Activated CD8-positive, alpha-beta memory T cell treated with anti-CD3 and anti-CD28 coated beads for 4 hours (primary cell): ENCODE measurements at places on chromosomes 5 and 9.

GRCh38 chr9:128091144-128091543 lies 23.1 kb downstream of the SLC25A25 start:
- DNase-seq: no peak

DNA sequence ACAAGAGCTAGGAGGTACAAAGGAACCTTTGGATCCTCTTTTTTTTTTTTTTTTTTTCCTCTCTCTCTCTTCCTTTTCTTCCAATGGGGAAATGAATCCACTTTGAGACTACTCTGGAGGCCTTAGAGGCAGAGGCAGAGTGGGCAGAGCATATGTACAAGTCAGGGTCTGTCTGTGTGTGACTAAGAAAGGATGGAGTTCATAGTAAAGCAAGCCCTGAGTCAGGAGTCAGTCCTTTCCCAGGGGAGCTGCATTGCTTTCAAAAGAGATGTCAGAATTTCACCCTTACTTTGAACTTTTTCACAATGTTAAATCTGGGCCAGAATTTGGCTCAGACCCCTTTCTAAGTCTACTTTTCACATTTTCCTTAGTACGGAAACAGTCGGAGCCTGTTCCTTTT lies 792.4 kb upstream of the C9orf72 start:
- DNase-seq: no peak

DNA sequence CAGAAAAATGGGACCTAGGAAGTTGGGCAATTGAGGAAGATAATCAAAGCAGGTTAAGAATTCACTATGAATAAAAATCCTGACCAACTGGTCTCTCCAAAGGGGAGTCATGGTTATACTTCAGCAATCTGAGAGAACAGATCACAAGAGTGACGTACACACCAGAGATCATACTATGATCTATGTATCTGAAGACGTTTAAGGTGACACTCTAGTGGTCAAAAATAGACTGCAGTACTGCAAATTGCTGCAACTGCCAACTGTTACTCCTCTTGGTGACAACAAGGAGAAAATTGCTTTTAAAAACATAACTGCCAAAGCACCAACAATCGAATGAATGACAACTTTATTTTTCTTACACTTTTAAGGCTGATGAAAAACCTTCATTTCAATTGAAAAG lies 4.9 kb downstream of the AK6 start:
- no peak for DNase-seq

DNA sequence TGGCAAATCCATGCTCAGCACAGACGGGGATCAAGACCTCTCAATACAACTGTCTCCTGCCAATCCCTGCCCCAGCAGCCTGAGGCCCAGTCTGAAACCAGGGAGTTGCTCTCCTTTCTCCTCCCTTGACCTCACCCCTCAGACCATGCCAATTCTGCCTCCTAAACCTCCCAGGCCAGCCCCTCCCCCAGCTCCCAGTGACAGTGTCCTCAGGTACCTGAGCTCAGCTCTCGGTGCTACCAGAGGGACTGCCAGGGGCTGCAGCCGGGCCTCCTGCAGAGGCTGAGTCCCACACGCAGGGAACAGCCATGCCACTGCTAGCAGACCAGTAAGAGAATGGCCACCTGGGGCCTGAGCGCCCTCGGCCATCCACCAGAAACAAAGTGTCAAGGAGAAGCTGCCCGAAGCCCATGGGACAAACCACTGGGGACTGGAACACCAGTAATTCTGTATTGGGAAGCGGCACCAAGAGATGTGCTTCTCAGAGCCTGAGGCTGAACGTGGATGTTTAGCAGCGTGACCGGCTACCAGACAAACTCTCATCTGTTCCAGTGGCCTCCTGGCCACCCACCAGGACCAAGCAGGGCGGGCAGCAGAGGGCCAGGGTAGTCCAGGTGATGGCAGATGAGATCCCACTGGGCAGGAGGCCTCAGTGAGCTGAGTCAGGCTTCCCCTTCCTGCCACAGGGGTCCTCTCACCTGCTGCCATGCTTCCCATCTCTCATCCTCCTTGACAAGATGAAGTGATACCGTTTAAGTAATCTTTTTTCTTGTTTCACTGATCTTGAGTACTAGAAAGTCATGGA lies 557 bp upstream of the IL3 start:
- no peak for DNase-seq

- no peak for DNase-seq
These were observed 11.7 kb downstream of the PALM2AKAP2 start for GRCh38 chr9:109791747-109792146.

DNA sequence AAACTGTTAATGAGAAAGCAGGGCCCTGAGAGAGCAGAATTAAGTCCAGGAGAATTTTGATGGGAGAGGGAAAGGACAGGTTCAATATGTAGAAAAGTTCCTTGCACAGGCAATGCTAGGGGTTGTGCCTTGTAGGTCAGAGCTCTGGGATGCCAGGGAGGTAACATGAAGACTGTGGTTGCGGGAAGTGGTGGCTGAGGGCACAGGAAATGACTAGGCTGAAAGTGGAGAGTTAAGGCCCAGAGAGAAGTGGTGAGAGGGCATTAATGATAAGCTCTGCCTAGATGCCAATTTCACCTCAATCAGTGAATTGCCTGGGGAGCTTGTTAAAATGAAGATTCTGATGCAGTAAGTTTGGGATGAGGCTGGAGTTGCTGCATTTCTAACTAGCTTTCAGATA lies 31.5 kb upstream of the PPP3R2 start:
- no peak for DNase-seq

- DNase-seq: no peak
These were observed 37.9 kb downstream of the GAS1 start for GRCh38 chr9:86909388-86909787.

- no peak for DNase-seq
These were observed 13.7 kb upstream of the DAB2IP start for GRCh38 chr9:121637713-121638220.

GRCh38 chr9:98973576-98973975 lies 29.9 kb downstream of the COL15A1 start:
- DNase-seq: no peak

DNA sequence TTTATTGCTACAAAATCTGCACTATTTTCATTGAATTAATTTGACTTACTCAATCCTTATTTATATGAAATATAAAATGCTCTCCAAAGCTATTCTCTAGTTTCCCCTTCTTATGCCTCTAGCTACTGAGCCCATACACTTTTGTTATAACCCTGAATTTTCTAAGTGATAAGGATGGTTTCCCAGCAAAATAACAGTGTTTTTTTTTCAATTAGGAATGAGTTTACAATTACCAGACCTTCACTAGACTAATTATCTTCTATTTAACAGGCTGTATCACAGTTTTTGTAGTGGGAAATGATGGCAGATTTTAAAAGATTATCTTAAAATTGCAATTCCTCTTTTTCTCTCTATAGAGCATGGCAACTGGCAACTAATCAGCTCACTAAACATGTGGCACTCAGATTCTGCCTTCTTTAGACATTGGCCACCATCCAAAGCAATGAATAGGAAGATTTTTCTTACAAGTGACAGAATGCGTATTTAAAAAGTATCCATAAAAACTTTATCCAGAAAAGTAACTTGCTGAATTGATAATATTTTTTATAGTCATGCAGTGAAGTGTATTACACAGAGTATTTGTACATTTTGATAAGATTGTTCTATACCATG lies 585.7 kb upstream of the ZNF608 start:
- DNase-seq: no peak

- no peak for DNase-seq
These were observed 40.4 kb downstream of the C5 start for GRCh38 chr9:121009650-121010049.

DNA sequence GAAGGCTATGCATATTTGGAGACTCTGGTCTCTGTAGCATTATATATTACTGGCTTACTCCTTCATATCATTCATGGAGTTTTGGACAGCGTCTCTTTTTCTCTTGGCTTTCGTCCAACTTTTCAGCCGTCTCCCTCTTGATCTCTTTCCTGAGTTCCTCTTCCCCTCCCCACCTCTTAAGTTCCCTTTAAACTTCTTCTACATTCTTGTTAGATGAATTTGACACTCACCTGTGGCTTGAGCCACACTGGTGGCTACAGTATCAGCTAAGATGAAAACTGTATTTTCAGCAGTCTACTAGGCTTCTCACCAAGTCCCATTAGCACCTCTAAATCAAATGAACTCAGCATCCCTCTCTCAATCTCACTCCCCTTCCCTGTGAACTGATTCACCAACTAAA lies 128.1 kb downstream of the STARD4 start:
- no peak for DNase-seq

- DNase-seq: no peak
These were observed 119.9 kb downstream of the ZDHHC21 start for GRCh38 chr9:14573319-14573718.

DNA sequence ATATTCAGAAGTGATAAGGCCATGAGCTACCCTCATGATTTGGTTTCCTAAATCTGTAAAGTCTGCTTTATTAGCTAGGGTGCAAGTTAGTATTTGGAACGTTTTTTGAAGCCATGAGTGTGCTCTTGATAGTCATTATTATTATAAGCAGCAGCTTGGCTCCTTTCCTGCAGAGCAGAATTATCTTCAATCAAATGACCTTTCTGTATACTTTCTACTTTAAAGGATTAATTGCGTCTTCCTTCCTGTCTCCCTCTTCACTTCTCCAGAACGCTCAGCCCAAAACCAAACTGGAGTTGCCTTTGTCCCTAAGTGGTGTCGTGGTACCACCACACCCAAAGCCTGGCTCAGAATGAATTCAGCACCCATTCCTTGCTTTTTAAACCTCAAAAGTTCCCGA lies 211.3 kb downstream of the ARHGAP26 start:
- no peak for DNase-seq

GRCh38 chr5:36529142-36529541 lies 77.3 kb upstream of the SLC1A3 start:
- DNase-seq: no peak

GRCh38 chr5:143635146-143635752 lies 176.7 kb upstream of the HMHB1 start:
- no peak for DNase-seq

DNA sequence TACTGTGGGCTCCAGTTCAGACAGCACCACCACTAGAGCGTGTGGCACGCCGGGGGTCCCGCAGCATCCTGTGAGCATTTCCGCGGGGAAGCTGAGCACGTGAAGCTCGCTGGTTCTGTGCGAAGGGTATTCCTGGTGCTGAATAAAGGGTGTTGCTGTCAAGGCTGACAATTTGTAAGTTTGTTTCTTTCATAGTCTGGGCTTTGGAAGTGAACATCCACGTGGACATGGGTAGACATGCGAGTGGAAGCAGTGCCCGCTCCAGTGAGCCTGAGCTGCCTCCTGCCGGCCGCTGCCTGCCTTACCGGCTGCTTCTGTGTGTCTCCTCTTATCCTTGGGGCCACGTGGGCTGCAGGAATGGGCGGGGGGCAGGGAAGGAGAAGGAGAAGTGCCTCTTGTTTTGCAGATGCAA lies 14.7 kb downstream of the NDUFS6 start:
- no peak for DNase-seq

- no peak for DNase-seq
These were observed 102.5 kb downstream of the OTULIN start for GRCh38 chr5:14767053-14767452.

GRCh38 chr5:2629045-2629444 lies 122.4 kb downstream of the IRX2 start:
- DNase-seq: no peak

- no peak for DNase-seq
These were observed 87.1 kb downstream of the AMBP start for GRCh38 chr9:113990975-113991471.

GRCh38 chr9:137306850-137307254 lies 4.8 kb upstream of the NRARP start:
- DNase-seq: no peak

DNA sequence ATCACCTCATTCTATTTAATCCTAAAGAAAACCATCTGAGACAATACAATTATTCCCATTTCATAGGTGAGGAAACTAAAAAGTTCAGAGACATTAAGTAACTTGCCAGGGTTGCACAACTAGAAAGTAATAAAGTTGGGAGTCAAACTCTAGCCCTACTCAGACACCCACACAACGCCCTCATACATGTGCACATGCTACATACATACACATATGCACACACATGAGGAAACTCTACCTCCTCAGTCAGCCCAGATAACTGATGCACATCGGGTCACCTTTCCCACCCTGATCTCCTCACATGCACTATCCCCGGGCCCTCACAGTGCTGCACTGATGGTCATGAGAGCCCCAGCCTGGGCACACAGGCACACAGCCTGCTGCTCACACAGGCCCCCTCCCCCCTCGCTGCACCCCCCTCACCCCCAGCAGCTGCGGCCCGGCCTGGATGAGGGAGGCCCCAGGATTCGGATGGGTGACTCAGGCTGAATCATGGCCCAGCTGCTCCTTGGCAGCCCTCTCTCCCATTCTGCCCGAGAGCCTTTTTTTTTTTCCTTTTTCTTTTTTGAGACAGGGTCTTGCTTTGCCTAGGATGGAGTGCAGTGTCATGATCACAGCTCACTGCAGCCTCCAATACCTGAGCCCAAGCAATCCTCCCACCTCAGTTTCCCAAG lies 5.0 kb upstream of the GPRIN1 start:
- no peak for DNase-seq
